ENCODE measurements at places on chromosomes 5 and 9.

GRCh38 chr5:168723037-168723436, 143.9 kb upstream of the PANK3 start:
- DNase-seq = no peak

DNA sequence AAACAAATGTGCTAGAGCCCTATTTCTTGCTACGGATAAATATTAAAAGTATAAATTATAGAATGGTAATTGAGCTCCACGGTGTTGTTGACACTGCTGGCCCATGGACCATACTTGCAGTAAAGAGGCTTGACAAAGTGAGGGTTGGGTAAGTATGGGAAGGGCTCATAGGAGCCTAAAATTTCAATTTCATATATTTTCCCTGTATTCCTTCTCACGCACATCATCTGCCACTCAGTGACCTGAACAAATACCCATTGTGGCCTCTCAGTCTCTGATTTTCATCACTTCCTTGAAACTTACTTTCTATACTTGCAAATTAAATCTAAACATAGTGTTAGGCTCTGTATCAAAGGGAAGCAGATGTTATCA, 116.5 kb downstream of the PIK3R1 start:
- DNase-seq = no peak

GRCh38 chr9:129365196-129365595, 187.1 kb upstream of the IER5L start:
- no peak for DNase-seq

GRCh38 chr5:6496207-6496584, 47.5 kb downstream of the UBE2QL1 start:
- DNase-seq = no peak

- no peak for DNase-seq
Observed at GRCh38 chr5:58739051-58739450, 156.2 kb downstream of the RAB3C start.
